Hematopoietic multipotent progenitor cell treated with erythropoietin and hydrocortisone succinate and interleukin-3 and kit ligand, for 17 days (in vitro differentiated cells): ENCODE measurements at places on chromosomes 3 and 15.

- DNase-seq = no peak
These were observed 174.9 kb upstream of the SEMA6D start for GRCh38 chr15:47542312-47542989.

DNA sequence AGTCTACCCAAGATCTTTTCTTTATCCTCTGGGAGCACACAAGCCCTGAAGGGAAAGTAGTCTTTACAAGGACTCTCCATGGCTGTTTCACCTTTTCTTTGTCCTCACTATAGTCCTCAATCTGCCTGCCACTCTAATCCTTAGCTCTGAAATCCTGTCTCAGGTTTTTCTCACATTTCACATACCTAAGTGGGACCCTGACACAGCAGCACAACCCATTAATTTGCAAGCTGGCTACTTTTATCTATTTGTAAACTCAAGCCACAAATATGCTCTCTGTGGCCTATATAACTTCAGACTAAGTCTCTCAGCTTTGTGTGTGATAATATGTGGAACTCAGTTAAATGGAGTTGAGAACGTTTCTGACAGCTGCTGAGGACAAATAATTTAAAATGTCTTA, 19.8 kb downstream of the SIN3A start:
- DNase-seq = no peak

DNA sequence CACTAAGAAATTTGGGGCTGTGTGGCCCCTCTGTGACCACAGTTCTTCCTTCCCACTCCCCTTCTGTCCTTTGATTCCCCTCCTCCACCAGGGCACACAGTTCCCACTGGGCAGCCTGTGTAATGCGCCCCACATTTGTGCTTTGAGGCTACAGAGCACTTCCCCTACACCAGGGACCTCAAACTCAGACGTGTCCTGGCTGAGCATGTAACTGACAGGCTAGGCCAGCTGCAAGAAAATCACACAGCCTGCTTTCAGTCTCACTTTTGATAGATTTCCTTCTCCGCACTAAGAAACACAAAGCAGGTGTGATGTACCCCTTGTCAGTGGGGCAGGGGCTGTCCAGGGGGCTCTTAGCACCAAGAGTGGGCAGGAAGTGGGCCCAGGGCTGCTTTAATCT, 29.6 kb downstream of the PRKCD start:
- DNase-seq = no peak

GRCh38 chr15:27725731-27726130, 373.4 kb downstream of the OCA2 start:
- DNase-seq = no peak

- no peak for DNase-seq
These were observed 5.7 kb downstream of the PDIA5 start for GRCh38 chr3:123072564-123072963.

GRCh38 chr3:50623840-50624474, 7.0 kb downstream of the MAPKAPK3 start:
- DNase-seq = no peak

DNA sequence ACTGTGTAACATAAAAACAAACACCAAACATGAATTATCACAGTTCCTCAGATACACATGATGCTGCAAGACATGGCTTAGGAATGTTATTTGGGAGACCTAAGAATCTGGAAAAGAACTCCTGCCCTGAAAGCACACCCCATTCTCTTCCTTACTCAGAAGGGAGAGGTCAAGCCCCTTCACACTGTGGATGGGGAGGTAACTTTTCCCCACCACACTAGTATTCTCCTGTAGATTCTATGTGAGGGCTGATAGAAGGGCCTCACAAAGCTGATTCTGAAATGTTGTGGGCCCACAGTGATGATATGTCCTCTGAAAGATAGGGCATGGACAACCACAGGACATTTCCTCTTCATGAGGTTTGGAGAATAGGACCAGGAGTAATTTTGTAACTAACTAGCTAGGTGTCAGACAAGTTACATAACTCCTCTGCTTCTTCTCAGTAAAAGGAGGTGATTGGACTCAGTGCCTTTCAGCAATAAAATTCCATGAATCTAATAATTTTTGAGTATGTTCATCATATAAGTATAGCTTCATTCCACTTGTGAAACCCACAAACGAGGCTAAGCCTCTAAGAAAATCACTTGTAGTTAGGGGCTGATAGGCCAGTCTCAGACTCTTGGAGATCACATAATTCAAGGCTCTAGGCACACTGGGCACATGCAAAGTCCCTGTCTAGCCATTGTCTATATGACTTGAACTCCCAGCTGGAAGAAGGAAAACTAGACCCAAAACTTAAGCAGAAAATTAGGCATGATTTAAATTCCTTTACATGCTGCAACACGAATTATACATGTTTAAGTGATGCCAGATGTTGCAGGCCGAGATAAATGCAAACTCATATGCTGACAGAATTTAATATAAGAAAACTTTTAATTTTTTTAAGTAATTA, 7.5 kb downstream of the PTX3 start:
- no peak for DNase-seq

DNA sequence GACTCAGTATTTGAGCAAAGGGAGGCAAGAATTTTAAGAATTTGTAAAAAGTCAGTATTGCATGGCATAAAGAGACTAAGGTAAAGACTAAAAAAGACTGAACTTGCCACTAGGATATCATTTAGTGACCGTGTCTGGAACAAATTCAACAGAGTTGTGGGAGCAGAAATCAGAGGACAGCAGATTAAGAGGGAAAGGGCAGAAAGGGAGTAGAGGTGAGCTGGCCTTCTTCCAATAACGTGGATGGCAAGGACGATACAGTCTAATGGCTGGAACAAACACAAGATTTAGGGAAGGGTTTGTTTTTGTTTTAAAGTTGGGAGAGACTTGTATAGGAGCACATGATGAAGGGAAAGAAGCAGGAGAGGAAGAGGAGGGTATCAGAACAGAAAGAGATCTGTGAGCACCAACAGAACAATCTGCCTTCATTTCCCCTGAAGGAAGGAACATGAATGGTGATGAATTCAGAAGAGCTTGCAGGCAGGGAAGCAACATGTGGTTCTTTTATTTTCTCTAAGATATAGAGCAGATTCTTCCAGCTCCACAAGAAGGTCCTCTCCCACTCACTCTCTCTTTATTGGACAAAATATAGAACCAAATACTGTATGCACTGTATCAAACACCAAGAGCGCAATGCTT, 8.6 kb downstream of the VGLL4 start:
- no peak for DNase-seq

- DNase-seq = no peak
These were observed 772.8 kb upstream of the LMCD1 start for GRCh38 chr3:7728566-7729519.

GRCh38 chr3:46970391-46971091, 6.0 kb downstream of the CCDC12 start:
- no peak for DNase-seq

DNA sequence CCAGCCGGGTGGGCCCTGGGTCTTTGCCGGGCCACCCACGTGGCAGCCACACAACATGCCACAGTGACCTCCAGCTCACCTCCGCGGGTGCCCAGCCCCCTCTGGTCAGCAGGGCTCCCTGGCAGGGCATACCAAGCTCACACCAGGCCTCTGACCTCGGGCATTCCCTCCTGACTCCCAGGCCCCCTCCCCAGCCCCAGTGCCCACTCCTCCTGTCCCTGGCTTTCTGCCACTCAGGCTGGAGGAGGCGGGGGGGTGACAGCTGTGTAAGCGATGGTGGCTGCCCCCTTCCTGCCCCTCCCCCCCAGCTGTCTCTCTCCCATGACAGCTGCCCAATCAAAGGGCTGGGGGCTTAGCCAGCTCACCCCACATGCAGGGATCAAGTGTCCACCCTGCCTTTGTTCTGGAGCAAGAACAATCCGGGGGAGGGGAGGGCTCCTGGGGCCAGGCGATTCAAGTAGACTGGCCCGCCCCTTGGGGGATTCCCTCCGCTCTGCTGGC, 3.3 kb downstream of the PCBP4 start:
- DNase-seq = no peak

- no peak for DNase-seq
These were observed 364.1 kb upstream of the TBL1XR1 start for GRCh38 chr3:177561365-177561764.

DNA sequence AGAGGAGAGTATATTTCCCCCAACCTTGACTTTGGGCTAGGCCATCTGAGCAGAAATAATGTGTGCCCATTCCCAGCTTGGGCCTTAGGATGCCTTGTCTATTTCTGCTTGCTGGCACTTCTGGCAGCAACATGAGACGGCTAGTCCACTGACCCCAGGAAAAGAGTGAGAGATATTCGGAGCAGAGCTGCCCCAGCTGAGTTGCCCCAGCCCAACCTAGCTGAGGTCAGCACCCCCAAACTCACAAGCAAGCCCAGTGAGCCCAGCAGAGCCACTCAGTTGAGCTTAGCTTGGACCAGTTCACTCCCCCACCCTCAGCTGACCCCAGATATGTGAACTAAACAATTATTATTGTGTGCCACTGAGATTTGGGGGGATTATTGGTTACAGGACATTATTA, 20.2 kb downstream of the ITGA11 start:
- DNase-seq = no peak

DNA sequence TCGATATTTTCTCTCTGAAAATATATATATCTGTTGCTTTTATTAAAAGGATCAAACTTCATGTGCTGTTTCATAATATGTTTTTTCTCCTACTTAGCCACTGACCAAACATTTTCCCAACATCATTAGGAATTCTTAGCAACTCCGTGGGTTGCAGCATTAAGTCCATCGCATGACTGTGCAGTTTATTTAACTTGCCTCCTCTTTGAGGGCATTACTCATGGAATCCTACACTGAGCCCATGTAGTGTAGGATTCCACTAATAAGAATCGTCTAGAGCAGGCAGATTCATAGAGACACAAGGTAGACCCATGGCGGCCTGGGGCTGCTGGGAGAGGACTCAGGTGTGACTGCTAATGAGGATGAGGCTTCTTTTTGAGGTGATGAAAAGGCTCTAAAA, 49.3 kb downstream of the CMTM6 start:
- no peak for DNase-seq

- peak; percentile 13 for DNase-seq
These were observed 8.5 kb upstream of the CTXND1 start for GRCh38 chr15:80260551-80260950.

DNA sequence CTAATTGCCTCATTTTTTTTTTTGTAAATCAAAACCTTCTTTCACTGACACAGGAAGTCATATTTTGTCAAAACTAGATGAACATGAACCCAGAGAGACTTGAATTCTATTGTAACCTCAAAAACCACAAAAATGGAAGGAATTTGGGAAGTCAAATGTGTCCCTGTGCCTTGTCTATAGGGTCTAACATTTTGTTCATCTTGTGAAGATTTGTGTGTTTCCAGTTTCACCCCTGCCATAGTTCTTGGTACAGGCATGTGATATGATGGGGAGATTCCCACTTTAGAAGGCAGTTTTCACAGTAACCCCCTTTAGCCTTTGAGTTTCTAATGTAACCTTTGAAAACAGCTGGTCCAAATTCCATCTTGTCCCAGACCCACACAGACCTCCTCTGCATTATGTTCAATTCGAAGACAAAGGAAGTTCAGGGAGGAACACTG, 318.5 kb upstream of the ADAMTS9 start:
- no peak for DNase-seq

DNA sequence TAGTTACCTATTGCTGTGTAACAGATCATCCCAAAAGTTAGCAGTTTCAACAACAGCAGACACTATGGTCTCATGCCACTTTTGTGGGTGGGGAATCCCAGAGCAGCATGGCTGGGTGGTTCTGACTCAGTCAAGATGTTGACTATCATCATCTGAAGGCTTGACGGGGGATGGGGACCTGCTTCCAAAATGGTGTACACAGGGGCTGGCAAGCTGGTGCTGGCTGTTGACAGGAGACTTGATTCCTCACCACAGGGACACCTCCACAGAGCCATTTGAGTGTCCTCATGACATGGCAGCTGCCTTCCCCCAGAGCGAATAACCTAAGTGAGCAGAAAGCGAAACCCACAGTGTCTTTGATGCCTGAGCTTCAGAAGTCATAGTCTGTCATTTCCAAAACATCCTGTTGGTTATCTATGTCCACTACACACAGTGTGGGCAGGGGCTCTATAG, 19.1 kb downstream of the DNAJB8 start:
- no peak for DNase-seq

DNA sequence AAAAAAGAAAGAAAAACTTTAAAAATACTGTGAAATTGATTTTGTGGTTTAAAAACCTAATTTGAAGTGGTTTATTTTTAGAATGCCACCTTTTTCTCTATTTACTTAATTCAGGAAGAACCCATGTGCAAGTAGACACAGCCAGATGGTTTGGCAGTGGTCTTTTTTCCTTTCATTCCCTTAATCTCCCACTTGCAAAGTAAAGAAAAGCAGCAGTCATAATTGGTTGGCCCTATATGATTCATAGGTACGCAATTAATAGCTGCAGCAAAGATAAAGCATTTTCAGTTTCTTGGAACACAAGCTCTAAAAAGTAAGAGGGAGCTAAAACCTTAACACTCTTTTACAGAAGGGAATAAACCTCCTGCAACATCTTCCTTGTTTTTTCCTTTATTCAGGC, 115.3 kb downstream of the MECOM start:
- no peak for DNase-seq

DNA sequence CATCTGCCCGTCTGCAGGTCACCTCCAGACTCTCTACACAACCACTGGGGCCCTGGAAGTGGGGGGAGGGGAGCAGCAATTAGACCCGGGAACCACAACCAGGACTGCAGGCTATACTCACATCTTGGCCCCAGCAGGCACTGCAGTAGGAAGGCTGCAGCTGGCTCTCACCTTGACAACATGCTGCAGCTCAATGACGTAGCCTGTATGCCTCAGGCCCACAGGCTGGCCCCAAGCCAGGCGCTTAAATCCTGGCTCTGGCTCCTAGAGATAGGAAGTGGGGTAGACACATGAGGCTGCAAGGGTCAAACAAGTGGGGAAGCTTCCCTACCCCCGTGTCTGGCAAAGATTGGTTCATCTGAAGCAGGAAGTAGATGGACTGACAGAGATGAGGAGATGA, 4.6 kb upstream of the QRICH1 start:
- DNase-seq = peak; percentile 39

- DNase-seq = no peak
These were observed 49.5 kb downstream of the GLDN start for GRCh38 chr15:51390966-51391422.

DNA sequence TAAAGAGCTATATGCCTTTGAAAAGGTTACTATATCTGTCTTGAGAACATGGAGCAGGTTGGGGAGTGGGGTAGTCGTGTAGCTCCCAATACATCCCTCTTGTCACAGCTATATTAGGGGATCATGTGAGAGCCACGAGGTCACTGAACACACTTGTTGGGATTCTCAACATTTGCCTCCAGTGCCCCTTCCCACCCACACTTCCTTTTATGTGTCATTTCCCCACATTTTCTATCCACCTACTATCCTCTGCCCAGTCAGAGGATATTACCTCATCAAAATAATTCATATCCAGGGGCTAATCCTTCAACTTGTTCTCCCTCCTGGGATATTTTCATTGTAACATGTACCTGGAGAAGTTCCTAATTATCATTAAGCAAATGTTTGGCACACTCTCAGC, 85.0 kb downstream of the CYP19A1 start:
- DNase-seq = no peak
